A549 treated with CORT108297 at 1 μM for 4 hours (cell line): ENCODE measurements at places on chromosomes 1 and 21. TPM values are rescaled to one million over a fixed set of nuclear protein-coding genes. Genes with fewer than 3 reads are reported as not detected.

The S100A7A gene
- not detected in 5 replicates for total RNA-seq

The FCGR2B gene
- not detected in 5 replicates for total RNA-seq

The SPAG17 gene
- not detected in 5 replicates for total RNA-seq

The CR1L gene
- 0.16 TPM in 1 of 5 replicates, not detected in the others for total RNA-seq

The OLFM3 gene
- total RNA-seq: not detected in 5 replicates

The ZNF648 gene
- not detected in 5 replicates for total RNA-seq

The ACTL8 gene
- 1.2 to 2.0 TPM (median 1.5 TPM) in 5 replicates for total RNA-seq

The ACBD6 gene
- total RNA-seq: 49.4 to 58.8 TPM (median 56.0 TPM) in 5 replicates

The ARMH1 gene
- 0.55 to 0.93 TPM (median 0.78 TPM) in 5 replicates for total RNA-seq

The PKN2 gene
- 11.1 to 16.3 TPM (median 15.4 TPM) in 5 replicates for total RNA-seq

The MPL gene
- 0.14 TPM in 1 of 5 replicates, not detected in the others for total RNA-seq

The SCYL3 gene
- total RNA-seq: 2.6 to 3.9 TPM (median 3.4 TPM) in 5 replicates

The BSND gene
- total RNA-seq: 0.02 TPM in 1 of 5 replicates, not detected in the others

The CLCA4 gene
- not detected in 5 replicates for total RNA-seq

The C1orf122 gene
- 32.2 to 68.6 TPM (median 56.5 TPM) in 5 replicates for total RNA-seq

The FMO5 gene
- 0.18 to 0.26 TPM (median 0.21 TPM) in 5 replicates for total RNA-seq

The TMEM222 gene
- 40.1 to 51.0 TPM (median 50.4 TPM) in 5 replicates for total RNA-seq

The CLCNKA gene
- 0.06 to 0.09 TPM in 2 of 5 replicates, not detected in the others for total RNA-seq

The INKA2 gene
- total RNA-seq: 1.5 to 2.9 TPM (median 1.9 TPM) in 5 replicates
